Activated T-helper 1 cell treated with Interleukin-2 at 50 U/mL for 16 hours (primary cell): ENCODE measurements at places on chromosomes 2 and 18.

- no peak for DNase-seq
Observed at GRCh38 chr18:12377556-12378197, 650 bp upstream of the AFG3L2 start.

- no peak for DNase-seq
Observed at GRCh38 chr2:30790879-30791278, 16.4 kb downstream of the CAPN13 start.

DNA sequence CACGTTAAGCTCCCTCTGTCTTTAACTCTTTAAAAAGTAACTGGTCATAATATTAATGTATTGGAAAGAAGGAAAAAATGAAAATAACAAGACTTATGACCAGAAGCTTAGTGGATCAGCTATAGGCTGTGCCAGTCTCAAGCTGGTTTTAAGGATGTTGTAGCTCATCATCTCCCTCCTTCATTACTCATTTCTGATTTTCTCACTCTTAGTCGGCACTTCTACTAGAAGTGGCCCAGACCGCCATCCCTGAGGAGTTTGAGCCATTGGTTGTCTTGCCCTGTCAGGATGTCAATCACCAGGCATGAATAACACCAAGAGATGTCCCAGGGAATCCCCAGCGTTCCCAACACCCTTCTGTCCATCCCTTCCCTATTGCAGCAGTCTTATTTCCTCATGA is 151.5 kb downstream of the ASXL3 start:
- DNase-seq, result no peak

- DNase-seq, result no peak
Observed at GRCh38 chr18:67771271-67771670, 254.8 kb upstream of the DSEL start.

DNA sequence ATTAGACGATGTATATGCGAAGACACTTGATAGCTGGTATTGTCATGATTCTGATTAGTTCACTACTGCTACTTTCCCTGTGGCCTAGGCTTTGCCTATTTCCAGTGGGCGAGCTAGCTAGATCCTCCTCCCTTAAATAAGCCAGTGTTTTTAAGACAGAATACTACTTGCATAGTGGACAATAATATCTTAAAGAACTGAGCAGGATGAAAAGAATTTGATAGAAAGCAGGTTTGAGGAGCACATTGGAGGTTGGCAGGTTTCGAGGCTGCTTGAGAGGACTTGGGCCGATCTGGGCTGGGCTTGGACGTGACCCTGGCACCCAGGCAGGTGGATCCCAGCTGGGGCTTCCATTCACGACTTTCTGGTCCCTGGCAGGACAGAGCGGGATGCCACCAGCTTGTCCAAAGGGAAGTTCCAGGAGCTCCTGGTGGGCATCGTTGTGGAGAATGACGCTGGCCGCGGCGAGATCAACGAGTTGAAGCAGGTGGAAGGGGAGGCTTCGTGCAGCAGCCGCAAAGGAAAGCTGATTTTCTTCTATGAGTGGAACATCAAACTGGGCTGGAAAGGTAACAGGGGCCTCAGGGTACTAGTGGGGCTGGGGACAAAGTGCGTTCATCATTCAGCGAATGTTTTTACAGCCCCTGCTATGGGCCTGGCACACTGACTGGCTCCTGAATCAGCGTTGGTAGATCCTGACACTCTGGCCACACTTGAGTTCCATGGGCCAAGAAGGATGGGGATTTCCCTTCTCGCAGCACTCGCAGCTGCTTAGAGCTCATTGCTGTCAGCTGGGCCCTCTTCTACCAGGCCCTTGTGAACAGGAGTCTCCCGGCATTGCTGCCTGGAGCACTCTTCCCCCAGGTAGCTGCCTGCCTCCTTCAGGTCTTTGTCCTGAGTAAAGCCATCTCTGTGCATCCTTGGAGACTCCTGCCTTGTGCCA is 16.9 kb downstream of the C2orf74 start:
- no peak for DNase-seq

DNA sequence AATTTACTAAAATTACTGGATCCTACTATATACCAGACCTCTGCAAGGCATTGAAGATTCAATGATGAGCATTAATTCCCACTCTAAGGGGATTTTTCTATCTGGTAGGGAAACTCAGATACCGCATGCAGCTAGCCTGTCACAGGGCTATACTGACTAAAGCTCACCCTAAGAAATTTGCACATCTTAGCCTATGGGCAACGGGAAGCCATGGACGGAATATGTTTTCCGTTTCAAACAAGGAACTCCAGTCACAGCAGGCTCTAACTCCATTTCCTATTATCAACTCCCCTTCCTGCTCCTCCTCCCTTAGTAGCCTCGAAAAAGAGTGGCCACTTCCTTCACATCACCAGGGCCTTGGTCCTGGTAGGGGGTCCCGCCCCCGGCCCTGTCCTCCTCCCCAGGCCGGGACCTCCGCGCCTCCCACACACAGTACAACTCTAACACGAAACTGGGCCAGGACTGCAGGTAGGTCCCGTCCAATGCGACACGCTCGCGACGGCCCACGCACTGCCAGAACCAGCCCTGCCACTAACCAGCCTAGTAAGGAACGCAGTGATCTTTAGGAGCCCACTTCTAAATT is 659 bp upstream of the COX5B start:
- no peak for DNase-seq

- no peak for DNase-seq
Observed at GRCh38 chr18:27184115-27185024, 738 bp downstream of the CHST9 start.

GRCh38 chr2:9760902-9761228 is 82.4 kb upstream of the TAF1B start:
- no peak for DNase-seq

DNA sequence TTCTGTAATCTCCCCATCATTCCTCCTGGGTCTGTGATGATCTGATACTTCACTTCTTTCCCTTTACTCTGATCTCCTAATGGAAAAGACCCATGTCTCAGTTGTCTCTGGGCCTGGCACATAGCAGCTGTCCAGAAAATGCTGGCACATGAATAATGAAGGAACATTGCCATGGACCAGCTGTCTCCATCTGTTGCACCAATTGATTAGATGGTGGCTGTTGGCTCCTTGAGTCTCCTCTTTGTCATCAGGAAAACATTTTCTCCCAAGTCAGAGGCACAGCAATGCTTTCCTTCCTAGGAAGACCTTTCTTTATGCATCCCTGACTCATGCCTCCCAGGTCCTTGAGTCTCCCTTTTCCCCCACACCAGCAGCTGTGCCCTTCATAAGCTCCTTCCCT is 286.2 kb upstream of the CXCR4 start:
- DNase-seq, result no peak
